ENCODE measurements at places on chromosomes 16 and 17.

DNA sequence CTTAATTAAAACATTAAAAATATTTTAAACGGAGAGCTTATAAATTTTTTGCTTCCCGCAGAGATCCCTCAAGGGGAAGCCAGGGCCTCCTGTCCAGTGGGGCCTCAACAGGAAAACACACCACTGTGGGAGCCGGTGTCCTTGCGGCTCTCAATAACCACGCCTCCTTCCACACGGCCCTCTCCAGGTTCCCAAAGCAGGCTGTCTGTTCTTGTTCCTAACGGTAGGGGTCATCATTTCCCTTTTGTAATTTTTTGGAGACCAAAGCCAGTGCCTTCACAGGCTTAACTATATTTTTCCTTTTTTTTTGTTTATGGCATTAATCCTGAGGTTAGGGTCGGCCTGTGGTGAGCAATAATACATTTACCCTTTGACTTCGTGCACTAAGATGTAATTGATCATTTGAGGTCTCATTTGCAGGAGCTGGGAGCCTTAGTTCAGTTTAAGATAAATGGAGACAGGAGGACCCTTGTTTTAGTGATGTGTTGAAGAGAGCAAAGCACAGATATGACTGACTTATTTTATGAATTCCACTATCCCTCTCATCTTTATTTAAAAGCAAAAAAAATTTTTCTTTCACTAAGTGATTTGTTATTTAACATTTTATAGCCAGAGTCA lies 77.5 kb upstream of the N4BP1 start:
- no peak for DNase-seq

DNA sequence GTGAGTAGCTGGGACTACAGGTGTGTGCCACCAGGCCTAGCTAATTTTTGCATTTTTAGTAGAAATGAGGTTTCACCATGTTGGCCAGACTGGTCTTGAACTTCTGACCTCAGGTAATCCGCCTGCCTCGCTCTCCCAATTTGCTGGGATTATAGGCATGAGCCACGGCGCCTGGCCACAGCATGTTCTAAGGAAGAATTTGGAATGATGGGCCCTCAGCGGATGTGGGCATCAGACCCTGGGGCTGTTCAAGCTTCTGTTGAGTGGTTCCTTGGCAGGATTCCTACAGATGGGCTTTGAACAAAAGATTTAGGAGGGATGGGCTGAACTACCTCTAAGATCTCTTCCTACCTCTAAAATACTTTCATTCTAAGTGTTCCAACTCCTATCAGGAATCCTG lies 4.1 kb downstream of the PRPSAP2 start:
- no peak for DNase-seq

GRCh38 chr16:56355221-56355620 lies 70.1 kb downstream of the AMFR start:
- no peak for DNase-seq

DNA sequence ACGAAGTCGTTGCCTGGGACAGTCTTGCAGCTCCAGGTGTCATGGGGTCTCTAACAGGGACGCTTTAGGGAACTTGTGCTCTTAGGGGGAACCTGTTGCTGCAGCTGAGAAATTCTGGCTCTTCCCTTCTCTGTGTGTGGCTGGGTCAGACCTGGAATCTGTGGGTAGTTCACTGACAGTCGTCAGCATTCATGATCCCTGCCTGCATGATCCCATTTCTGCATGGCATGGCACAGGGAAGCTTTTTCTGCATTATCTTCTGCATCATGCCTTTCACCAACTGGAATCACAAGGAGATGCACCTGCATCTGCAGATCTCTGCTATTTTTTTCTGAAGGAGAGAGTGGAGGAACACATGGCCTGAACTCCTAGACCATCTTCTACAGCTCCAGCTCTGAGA lies 85.6 kb downstream of the SOX9 start:
- no peak for DNase-seq

- no peak for DNase-seq
These were observed 16.1 kb downstream of the G6PC3 start for GRCh38 chr17:44086364-44087311.

- DNase-seq = no peak
These were observed 167.7 kb downstream of the IRX3 start for GRCh38 chr16:54118846-54119245.

GRCh38 chr16:48525201-48526057 lies 84.6 kb downstream of the N4BP1 start:
- DNase-seq = no peak

GRCh38 chr17:60676758-60677307 lies 818 bp upstream of the BCAS3 start:
- no peak for DNase-seq

DNA sequence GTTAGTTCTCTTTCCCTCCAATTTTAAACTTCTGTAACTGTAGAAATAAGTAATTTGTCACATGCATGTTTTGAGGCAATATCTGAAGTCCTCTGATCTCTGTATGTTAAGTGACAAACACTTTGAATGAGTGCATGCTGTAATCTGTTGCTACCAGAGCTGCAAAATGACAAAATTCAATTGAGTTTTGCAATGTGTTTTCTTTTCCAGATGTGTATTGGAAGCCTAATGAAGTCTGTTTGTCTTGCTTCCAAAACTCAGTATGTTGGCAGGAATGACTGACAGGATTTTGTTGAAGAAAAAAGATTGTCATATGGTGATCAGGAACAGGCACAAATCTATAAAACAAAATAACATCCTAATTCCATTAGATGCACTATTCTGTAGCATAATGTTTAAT lies 561.6 kb upstream of the CDH8 start:
- DNase-seq = no peak

GRCh38 chr16:74226338-74226954 lies 70.2 kb upstream of the PSMD7 start:
- DNase-seq = no peak
